Stimulated activated CD8-positive, alpha-beta memory T cell treated with anti-CD3 and anti-CD28 coated beads, Interleukin-4, amount 100 ng/mL, for 1 hour (primary cell): ENCODE measurements at places on chromosomes 16 and 17.

DNA sequence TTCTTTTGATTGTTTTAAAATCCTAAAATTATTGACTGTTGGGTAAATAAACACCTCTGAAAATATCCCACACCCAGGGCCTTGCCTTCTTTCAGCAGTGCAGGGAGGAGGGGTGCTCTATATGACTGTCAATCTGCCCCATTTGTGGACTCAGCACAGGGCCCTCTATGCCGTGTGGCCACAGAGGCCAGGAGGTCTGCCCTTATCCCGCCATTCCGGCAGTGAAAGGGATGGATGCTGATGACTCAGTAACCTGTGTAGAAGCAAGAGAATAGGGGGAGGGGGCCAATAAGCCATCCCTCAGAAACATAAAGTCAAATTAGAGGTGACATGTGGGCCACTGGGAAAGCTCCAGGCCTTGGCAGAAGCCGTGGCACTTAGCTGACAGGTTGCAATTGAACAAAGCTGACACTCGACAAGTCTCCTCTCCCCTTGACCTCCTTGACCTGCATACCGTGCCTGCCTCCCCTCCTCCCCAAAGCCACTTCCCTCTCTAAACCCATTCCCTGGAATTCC is 281.4 kb upstream of the DYNLRB2 start:
- no peak for DNase-seq

DNA sequence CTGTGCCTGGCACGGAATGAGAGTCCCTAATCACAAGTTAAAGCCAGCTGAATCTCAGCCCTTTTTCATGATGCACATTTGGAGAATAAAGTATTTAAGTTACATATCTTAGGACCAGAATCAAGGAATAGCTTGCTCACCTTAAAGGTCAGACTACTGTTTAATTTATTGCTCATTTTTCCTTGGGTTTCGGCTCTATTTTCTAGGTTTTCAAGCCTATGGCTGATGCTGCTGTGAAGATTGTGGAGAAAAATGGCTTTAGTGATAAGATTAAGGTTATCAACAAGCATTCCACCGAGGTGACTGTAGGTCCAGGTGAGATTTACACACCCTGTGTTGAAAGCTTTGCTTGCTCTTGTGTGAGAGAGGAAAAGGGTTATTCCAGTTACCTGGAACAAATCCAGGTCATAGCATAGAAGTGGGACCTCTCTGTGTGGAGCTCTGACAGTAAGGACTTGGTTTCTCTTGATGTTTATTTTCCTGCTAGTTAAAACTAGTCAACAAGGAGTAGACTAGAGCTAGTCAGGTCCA is 18.1 kb downstream of the PRMT7 start:
- no peak for DNase-seq

- DNase-seq, result no peak
Observed at GRCh38 chr17:83175119-83175821, 95.9 kb downstream of the METRNL start.

DNA sequence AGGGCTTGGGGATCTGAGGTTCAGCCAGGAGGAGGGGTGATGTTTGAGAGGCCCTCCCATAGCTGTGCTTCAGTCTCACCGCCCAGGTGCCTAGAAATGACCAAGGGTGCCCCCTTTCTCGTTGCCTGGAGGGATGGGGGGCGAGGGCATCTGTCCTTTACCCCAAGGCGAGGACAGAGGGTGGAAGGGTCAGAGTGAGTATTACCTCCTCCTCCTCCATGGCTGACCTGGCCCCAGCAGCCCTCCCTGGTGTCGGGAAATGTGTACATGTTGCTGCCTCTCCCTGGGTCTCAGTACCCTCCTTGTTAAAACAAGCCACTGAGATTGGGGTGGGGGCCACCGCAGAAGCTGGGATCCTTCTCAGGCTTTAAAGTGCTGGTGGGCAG is 2.4 kb downstream of the NECAB2 start:
- DNase-seq, result no peak

GRCh38 chr17:81108220-81108619 is 57.1 kb upstream of the PVALEF start:
- no peak for DNase-seq

GRCh38 chr17:38621538-38621937 is 15.8 kb upstream of the SRCIN1 start:
- no peak for DNase-seq

DNA sequence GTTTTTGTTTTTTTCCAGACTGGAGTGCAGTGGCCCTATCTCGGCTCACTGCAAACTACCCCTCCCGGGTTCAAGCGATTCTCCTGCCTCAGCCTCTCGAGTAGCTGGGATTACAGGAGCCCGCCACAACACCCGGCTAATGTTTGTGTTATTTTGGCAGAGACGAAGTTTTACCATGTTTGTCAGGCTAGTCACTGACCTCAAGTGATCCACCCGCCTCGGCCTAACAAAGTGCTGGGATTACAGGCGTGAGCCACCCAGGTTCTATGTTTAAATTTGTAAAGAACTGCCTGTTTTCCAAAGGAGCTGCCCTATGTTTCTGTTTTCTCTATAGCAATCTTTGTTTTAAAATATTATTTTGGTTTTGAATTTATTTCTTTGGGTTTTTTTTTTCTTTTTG is 13.8 kb upstream of the C16orf87 start:
- no peak for DNase-seq
